ENCODE measurements at places on chromosomes 13 and 19. TPM values are rescaled to one million over a fixed set of nuclear protein-coding genes. Genes with fewer than 3 reads are reported as not detected.

Gene RPL36
- polyA plus RNA-seq, result 3,480 TPM

- peak; percentile 39 for DNase-seq
These were observed 866 bp upstream of the ZSWIM4 start for GRCh38 chr19:13794398-13794756.

DNA sequence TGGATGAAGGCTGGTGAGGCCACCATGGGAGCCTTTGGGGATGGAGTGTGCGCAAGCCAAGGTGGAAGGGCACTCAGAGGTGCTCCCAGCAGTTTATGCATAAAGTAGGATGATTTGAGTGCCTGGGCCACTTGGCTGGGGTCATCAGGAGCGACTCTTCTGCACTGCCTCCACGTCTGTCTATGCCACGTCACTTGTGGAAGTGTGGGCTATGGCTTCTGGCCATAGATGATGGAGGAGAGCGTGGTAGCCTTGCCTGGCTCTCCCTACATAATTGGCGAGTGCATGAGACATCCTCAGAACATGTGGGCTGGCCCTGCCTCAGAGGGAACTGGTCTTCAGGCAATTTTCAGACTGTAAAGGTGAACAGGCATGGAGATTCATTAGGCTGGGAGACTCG lies 182.9 kb downstream of the TEX29 start:
- DNase-seq, result no peak

Gene CLEC17A
- 0.21 TPM for polyA plus RNA-seq

GRCh38 chr13:94028650-94029049 lies 450.8 kb downstream of the DCT start:
- DNase-seq, result no peak

Gene LCP1
- polyA plus RNA-seq, result 1.9 TPM

Gene KANK3
- polyA plus RNA-seq, result 2.0 TPM

GRCh38 chr13:28576067-28576466 lies 81.1 kb upstream of the FLT1 start:
- DNase-seq, result no peak

- DNase-seq, result peak; percentile 28
These were observed 100.6 kb upstream of the FAM216B start for GRCh38 chr13:42680748-42681147.

DNA sequence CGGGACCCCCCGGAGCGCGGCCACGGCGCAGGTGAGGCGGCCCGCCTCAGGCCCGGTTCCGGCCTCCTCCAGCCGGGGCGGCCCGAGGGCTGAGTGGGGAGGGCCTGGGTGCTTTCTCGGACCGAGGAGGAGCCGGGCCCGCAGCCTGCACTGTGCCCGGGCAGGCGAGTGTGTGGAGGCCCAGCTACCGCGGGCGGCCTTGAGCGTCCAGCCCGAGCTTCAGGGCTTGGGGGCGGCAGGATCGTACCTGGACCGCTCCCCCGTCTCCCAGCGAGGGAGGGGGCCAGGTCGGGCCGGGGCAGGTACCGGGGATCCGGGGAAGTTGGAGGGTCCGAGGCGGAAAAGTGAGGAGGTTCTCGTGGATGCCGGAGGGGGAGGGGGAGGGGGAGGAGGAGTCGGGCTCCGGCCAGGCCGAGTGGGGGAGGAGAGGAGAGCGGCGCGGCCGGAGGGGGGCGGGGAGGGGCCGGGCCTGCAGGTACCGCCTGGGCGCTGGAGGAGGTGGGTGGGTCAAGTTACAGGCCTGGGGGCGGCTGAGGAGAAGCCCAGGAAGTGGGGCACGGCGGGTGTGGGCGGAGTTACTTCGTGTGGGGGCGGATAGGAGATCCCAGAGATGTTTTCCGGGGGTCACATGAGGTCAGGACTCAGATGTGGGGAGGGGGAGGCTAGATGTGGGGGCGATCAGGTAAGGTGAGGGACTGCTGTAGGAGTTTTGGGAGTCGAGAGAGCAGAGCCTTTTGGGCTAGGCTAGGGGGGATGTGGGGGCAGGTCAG lies 545 bp downstream of the NACC1 start:
- DNase-seq, result peak; percentile 97

- peak; percentile 73 for DNase-seq
These were observed 35.7 kb upstream of the DPRX start for GRCh38 chr19:53596056-53596455.

DNA sequence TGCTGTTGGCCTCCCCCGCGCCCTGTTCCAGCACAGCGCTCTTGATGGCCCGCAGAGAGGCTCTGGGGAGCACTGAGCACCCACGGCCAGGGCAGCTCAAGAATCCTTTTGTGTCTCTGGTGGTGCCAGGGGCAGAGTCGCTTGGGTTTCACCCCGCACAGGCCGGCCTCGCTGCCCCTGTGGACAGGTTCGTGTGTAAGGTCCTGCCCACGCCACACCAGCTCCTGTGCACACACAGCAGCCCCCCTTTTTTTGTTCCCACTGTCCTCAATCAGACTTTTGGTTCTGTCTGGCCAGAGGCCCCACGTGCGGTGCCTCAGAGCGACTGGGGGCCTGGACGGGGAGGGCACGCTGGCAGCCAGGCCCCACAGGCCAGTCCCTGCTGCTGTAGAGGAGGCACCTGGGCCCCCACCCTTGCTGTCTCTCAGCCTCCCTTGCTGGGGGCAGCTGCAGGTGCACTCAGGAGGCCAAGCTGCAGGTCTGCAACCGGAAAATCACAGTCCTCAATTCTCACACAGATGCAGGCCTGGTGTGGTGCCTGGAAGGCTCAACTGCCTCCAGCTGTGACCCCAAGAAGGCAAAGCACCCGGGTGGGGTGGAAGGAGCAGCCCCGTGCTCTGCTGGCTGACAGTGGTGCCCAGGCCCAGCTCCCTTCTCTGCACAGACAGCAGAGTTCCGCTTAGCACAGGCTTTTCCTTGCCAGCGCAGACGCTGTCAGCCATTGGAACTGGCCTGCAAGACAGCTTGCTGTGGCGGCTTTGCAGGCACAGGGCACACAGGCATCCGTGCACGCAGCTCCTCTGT lies 12.6 kb upstream of the F7 start:
- no peak for DNase-seq

GRCh38 chr19:1560286-1560882 lies 7.7 kb downstream of the MEX3D start:
- DNase-seq, result no peak

- DNase-seq, result no peak
These were observed 37.6 kb downstream of the KCTD12 start for GRCh38 chr13:76848596-76848995.

GRCh38 chr19:40689339-40690049 lies 957 bp downstream of the NUMBL start:
- peak; percentile 47 for DNase-seq

DNA sequence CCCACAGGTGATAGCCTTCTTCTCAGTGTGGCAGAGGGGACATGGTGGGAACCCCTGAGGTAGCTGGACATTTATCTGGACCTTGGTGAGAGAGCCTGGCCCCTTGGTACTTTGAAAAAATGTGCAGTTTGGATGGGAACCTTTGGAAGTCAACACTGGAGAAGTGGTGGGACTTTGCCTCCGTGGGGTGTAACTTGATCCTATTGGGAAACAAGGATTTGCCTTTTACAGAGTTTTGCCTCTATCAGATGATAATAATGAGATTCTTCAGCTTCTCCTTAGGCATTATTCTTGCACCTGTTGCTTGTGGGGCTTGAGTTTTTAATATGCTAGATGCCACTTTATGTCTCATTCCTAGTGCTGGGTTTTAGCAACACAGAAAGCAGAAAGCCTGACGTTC lies 99.0 kb downstream of the ERCC5 start:
- DNase-seq, result no peak

Gene ANKRD24
- polyA plus RNA-seq, result 3.7 TPM

Gene MYO1F
- 5.7 TPM for polyA plus RNA-seq

Gene RAB3A
- polyA plus RNA-seq, result 20.3 TPM
